ENCODE measurements at places on chromosomes 7 and 10.

GRCh38 chr10:83871187-83872081, 267.9 kb upstream of the GHITM start:
- no peak for DNase-seq

DNA sequence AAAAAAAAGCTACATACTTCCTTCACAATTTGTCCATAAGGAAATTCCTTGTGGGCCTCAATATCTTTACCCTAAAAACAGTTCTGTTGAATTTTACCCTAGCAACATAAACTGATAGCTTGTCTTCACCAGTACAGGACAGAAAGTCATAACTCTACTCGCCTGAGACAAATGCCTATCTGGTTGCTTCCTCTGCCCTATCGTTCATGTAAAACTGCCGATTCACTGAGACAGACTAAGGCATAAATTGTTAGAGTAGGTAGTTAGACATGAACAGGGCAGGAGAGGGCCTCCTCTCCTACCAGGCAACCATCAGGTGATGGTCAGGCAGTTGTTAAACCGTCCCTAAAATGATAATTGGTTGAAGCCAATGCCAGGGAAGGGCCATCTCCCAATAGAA, 25.0 kb downstream of the IFIT3 start:
- no peak for DNase-seq

- DNase-seq, result peak; percentile 3
Measured at GRCh38 chr7:66013938-66014337, 31.9 kb upstream of the GUSB start.

DNA sequence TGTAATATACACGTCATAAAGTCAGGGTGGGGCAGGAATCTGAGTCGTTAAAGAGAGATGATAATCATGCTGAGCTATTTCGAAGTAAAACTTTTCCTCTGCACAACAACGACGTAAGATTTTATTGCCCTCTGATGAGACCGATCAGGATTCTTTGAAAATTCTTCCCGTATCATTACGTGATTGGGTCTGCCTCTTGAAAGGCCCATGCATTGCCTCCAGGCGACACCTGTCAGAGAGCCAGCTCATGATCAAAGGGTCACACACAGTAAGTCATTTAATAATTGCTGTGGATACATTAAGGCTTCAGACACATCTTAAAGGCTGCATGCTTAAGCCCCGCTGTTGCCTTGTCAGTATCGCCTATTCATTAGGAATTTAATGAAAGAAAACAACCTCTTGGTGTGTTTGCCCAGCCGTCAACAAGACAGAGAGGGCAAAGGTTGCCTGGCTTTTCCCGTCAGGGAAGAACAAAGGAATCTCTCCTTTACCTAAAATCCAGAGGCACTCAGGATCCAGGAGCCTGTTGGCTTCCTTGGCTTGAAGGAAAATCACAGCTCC, 189.0 kb upstream of the SH2B2 start:
- DNase-seq, result no peak

DNA sequence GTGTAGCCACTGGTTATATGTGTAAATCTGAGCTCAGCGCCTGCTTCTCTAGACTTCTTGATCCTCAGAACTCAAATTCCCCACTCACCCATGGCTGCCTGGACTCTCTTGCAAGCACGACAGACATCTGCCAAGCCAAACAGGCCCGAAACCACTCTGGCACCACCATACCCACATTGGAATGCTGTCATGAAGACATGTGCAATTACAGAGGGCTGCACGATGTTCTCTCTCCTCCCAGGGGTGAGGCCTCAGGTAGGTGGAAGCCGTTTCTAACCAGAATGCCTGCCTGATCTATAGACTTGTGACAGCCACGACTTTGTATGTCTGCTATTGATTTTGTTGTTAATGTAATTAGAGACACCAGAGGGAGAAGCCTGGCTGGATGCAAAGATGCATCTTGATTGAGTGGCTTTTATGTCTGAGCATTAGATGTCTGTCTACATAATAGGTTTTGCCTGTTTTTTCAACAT, 4.0 kb downstream of the BAMBI start:
- DNase-seq, result no peak

DNA sequence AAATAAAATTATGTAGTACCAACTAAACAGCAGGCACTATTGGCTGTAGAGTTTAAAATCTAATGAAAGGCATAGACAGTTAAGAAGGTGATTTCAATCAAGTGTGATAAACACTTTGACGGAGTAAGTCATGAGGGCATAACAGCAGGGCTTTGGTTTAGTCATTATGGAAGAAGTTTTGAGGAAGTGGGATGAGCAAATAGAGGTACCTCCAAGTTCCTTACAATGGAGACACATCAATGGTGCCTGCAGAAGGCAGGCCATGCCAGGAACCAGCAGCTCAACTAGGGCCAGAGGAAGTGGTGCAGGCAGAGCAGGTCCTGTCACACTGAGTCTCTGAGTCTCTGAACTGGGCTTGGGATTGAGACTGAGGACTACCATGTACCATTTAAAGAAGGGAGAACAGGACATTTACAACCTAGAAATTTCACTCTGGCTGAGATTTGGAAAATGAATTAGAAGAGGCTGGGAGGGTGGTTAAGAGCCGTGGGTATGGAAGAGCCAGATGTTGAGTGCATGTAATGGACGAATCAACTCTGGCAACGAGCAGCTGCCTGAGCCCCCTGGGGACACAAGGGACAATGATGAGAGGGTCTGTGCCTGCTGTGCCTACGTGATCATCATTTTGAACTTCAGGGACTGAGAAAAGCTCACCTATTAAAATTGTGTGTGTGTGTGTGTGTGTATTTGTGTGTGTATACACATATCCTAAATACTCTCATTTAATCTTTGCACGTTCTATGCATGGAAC, 208.7 kb upstream of the POM121L12 start:
- no peak for DNase-seq

DNA sequence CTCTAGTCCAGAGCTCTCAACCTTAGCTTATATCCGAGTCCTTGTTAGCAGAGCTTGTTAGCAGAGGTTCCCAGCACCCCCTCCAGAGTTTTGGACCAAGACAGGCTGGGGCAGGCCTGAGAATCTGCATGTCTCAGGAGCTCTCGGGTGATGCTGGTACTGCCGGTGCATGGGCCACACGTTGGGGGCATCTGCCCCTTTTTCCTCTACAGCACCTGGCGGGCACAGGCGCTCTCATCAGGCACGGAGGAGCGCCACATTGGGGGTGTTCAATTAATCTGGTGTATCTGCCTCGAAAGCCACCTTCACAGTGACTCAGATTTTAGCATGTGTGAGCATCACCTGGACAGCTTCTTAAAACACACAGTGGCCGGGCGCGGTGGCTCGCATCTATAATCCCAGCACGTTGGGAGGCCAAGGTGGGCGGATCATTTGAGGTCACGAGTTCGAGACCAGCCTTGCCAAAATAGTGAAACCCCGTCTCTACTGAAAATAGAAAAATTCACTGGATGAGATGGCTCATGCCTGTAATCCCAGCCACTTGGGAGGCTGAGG, 117.7 kb downstream of the ELFN1 start:
- DNase-seq, result no peak

GRCh38 chr7:127888825-127889224, 142.4 kb downstream of the LRRC4 start:
- no peak for DNase-seq

DNA sequence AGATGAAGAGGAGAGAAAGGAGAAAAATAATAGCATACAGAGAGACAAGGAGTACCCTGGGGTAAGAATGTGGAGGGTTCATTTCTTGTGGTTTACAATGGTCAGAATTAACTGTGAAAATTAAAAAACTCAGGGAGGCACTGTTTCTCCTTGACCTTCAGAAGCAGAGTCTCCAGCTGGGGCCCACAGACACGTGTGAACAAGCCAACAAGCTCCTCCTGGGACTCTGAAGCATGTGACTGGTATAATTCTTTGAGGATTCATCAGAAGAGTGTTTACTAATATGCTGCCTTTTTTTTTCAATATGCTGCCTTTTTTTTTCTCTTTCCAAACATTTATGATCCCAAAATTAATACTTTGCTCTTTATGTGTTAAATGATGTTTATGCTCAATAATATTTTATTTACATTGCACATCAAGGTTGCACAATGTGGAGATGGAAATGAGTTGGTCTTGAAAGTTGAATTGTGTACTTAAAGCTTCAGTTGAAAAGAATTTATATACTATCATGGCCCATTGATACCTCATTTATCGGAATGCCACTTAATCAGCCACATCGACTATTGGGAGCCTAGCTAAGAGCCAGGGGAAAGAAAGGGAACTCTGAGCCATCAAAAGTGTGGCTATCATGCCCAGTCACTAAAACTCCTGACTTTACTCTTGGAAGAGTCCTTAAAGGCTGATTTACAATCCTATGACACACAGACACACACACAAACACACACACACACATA, 134.7 kb upstream of the RHOBTB1 start:
- no peak for DNase-seq

- no peak for DNase-seq
Measured at GRCh38 chr10:33612116-33612515, 277.6 kb upstream of the NRP1 start.

DNA sequence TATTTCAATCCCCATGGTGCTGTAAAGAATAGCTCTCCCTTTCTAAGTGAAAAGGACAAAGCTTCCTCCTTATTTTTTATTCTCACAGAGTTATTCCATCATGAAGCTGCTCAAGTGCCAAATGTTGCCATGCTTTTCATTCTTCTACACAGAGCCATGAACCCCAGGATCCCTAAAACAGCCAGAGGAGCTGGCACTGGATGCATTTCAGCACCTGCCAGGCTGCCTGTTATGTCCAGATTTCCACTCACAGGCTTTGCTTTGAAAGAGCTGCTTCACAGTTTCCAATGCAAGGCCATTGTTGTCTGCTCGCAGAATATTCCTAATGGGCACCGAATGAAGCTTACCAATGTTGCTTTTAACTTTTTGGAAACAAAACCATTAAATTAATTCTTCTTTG, 256.2 kb upstream of the NPSR1 start:
- no peak for DNase-seq

DNA sequence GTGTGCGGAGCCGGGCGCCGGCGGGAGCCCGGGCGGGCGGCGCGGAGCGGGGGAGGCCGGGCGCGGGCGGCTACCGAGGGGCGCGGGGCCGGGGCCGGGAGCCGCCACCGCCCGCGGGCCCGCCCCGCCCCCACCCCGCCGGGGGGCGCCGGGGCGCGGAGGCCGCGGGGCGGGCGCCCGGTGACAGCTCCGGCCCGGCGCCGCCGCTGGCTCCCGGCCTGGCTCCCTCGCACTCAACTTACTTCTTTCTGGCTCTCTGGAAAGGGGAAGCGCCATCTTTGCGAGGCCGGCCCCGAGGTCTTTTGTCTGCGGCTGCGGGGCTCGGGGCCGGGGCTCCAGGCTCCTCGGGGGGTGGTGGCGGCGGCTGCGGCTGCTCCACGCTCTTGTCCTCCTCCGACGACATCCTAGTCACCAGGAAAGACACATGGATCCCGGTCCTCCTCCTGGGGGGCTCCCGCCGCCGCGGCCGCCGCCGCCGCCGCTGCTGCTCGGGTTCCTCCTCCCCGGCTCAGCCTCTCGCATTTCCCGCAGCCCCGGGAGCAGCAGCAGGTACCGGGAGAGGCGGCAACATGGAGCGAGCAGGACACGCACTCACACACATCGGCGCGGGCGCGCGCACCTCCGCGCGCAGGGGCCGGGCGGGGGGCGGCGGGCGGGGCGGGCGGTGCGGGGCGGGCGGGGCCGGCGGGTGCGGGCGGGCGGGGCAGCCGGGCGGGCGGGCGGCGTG, at the start of gene KMT2C:
Gene KMT2C (minus strand): TSS at position 620 of the 727 bp plus-strand sequence. CDS start 217 bp downstream, at position 403.
- DNase-seq, result no peak

- DNase-seq, result no peak
Measured at GRCh38 chr7:124765401-124766352, at the start of gene GPR37. Gene GPR37, minus strand, starts transcription at chr7:124765792. Its CDS starts 816 bp downstream, at chr7:124764976.

DNA sequence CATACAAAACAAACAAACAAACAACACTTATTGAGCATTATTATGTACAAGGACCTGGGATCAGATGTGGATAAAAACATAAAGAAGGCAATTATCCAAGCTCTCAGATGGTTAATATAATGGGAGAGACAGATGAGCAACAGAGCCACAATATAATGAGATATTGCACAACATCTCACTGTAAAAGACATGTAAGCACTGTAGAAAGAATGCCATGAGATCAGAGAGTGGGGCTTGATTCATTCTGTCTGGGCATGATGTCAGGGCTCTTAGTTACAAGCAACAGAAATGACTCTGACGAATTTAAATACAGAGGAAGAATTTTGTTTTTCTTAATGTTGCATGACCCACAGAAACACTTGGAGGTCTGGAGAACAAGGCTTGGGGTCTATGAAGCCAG, 164.7 kb upstream of the PLXDC2 start:
- peak; percentile 34 for DNase-seq

GRCh38 chr10:30192846-30193608, 133.6 kb upstream of the JCAD start:
- no peak for DNase-seq

DNA sequence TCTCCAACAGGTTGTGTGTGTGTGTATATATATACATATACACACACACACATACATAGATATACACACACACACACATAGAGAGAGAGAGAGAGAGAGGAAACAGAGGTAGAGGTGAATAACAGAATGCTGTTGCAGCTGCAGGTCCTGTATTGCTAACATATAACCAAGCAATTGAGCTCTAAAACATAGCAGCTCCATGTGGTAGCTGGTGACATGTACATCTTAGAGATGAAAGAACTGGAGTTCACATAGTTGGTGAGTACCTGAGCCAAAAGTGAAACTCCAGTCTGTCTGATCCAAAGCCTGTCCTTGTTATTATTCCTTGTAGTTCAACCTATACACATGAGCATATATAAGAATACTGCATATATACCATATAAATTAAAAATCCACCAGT, 152.9 kb upstream of the CSTF2T start:
- no peak for DNase-seq

All from AG04449 (cell line).